ENCODE measurements at places on chromosomes 11 and 22.

DNA sequence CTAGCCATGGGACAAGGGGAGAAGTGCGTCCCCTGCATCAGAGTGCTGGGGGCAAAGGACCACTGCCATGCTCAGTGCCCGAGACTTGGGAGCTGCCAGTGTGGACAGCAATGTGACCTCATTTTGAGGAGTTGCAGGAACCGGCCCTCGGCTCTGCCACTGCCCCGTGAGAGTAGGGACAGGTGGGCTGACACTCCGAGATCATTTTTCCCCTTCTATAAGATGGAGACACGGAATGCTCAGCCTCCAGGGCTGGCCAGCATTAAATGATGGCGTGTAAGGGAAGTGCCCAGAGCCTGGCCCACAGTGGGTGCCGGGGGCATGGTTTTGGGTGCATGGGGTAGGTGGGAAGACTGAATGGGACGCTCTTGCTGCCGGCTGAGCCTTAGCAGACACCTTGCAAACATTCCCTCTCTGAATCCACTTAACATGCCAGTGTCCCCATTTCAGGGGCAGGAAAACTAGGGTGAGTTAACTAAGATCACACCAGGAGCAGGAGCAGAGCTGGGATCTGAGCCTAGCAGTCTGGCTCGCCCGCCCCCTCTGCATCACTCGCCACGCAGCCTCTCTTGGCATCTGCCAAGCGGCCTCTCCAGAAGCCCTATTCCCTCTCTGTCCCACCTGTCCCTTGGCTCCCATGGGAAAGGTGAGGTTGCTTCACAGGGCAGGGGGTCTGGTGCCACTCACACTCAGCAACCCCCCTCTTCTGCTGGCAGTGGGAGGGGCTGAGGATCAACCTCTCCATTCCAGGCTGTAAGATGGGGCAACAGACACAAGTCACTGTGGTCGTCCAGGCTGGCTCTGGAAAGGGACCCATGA, 13.6 kb downstream of the NPTXR start:
- no peak for DNase-seq

DNA sequence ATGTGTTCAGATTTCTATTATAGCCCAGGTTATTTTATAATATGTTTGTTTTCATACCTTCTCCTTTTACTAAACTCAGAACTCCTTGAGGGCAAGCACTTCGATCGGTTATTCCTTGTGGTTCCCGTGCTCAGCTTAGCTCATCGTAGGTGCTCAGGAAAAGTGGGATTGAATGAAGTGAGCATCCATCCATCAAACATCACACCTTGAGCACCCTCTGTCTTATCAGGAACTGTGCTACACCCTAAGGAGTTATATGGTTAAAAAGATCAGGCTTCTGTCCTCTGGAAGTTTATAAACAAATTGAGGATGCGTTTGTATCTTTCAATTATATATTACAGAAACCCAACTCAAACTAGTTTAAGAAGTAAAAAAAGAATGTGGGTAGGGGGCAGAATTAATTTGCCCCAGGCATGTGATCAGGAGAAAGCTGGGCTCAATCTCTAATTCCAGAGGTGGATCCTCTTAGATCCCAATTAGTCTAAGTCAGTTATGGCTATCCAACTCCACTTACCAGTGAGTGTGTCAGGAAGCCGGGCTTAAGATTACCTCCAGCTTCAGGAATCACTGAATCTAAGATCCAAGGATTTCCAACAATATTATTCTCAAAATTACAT, 59.9 kb upstream of the RRAS2 start:
- peak; percentile 30 for DNase-seq

DNA sequence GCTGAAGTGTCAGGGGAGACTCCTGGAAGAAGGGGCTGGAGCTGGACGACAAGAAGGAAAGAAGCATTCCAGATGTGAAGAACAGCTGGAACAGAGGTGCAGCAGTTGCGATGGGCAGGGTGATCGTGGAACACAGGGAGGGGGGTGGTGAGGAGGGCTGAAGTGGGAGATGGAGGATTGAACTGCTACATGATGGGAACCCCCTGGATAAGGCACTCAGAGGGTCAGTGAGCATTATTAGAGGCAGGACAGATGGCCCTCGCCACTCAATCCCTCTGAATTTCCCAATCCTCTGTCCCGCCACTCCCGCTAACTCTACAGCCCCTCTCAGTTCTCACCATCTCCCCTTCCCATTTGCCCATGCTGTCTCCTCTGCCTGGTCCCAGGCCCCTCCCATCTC, 14.0 kb downstream of the SERPINH1 start:
- DNase-seq = no peak

- DNase-seq = no peak
Measured at GRCh38 chr11:44559207-44559939, 6.1 kb upstream of the CD82 start.

DNA sequence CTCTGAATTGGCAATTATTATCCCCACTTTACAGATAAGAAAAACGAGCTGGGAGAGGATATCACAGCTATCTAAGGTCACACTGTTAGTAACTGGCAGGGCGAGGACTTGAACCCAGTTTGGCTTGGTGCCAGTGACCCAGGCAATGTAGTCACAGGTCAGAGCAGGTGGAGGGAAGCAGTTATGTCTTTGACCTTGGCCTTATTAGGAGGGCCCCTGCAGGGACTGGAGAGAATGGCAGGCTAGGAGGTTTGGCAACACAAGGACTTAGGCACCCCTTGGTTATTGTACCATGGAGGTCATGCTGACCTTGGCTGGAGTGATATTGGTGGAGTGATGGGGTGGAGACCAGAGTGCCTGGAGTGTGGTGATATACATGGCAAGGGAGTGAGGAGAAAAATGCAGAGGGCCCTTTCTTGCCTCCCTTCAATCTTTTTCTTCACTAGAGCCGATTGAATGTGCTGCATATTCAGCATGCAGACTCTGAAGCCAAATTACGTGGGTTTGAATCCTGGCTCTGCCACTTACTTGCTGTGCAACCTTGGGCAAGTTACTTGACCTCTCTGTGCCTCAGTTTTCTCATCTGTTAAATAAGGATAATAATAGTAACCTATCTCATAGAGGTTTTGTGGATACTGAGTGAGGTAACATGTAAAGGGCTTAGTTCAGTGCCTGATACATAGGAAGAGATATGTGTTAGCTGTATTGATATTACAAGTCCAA, 92.7 kb upstream of the TBCEL start:
- no peak for DNase-seq

GRCh38 chr22:24730864-24731263, 43.7 kb downstream of the PIWIL3 start:
- no peak for DNase-seq

DNA sequence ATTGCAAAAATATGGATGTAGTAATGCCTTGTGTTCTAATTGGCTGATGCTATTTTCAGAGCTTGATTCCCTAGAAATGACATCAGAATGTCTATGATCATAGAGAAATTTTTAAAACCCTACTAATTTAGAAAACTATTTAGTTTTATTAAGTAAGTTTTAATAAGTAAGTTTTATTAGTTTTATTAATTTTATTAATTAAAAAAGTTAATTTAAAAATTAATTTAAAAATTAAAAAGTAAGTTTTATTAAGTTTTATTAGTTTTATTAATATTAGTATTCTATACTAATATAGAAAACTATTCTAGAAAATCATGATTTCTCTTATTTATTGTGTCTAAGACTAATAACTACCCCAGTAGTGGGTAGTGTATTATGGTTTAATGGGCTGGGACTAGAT, 8.2 kb downstream of the HORMAD2 start:
- DNase-seq = no peak

GRCh38 chr11:35852056-35852455, 91.8 kb upstream of the LDLRAD3 start:
- DNase-seq = no peak

DNA sequence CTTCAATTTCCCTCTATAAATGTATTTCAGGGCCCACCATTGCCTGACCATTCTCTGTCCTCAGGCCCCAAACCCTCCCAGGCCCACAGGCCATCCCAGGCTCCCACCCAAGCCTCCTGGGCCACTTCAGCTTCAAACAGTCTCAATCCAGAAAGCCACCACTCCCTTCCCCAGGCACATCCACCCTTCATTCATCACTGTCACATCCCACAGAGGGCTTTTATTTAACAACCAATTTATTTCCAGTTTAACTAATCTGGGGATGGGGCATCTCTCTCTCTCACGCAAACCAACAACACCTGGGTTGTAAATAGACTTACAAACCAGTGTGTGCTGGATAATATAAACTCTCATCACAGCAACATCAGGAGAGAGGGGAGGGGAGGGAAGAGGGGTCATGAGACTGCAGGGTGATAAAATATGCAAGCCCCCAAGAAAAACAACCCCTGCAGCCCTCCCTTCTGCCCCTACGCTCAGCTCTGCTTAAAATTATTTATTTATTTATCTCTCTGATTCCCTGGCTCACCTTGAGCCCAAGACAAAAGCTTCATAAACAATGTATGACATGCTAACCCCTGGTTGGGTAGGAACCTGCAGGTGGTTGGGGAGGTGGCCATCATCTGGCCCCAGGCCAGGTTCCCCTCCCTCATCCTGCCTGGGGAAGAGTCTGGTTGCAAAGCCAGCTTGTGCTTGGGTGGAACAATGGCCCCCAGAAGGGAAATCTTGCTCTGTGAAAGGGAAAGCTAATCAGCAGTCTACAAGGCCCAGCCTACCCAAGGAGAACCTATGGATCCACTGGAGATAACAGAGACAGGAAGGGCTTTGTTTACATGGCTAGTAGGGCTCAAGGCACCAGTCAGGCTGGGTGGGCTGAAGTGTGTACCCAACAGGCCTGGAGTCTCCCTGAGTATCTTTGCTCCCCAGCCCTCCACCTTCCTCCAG, 359.2 kb downstream of the BUD13 start:
- DNase-seq = no peak

DNA sequence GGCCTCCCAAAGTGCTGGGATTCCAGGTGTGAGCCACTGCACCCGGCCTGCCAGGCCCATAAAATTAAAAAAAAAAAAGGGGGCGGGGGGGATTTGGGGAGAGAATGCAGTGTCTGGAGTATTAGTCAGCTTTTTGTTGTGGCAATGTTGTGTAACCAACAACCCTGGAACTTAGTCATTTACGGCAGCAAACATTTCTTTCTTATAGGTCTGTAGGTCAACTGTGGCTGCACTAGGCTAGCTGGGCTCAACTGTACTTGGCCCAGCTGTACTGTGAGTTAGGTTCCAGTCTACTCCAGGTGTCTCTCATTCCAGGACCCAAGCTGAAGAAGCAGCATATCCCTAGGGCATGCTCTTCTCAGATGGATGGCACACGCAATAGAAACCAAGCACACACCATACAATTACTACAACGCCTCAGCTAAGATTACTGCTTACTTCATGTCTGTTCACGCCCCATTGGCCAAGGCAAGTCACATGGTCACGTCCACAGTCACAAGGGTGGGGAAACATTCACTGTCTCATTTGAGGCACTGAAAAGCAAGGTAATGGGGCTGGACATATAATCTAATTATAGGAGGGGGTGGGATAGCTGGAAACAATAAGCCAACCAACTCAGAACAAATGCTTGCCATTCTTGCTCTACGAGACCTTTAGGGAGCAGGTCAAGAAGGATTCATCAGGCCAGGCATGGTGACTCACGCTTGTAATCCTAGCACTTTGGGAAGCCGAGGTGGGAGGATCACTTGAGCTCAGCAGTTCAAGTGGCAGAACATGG, 10.4 kb upstream of the SPINDOC start:
- no peak for DNase-seq

- DNase-seq = no peak
Measured at GRCh38 chr11:93756748-93757147, 15.3 kb downstream of the C11orf54 start.

DNA sequence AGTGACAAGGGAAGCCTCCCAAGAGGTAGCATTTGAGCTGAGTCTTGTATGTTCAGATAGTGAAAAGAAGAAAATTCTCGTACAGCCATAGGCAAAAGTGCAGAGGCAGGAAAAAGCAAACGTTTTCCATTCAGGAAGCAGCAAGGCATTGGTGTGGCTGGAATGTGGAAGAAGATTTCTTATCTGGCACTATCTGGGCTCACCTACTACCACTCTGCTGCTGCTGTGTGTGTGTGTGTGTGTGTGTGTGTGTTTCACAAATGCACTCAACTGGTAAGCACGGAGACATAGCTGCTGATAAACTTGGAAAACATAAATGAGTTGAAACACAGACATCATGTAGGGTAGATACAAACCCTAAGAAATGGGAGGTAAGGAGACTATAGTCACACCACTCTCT, 92.8 kb upstream of the ARHGAP42 start:
- DNase-seq = no peak

- DNase-seq = no peak
Measured at GRCh38 chr11:12070446-12071267, 39.7 kb upstream of the MICAL2 start.

GRCh38 chr11:21148376-21148775, 479.0 kb downstream of the NELL1 start:
- no peak for DNase-seq

- no peak for DNase-seq
Measured at GRCh38 chr11:91796999-91797398, 427.6 kb upstream of the FAT3 start.
